ENCODE measurements at places on chromosomes 3 and 15. TPM values are rescaled to one million over a fixed set of nuclear protein-coding genes. Genes with fewer than 3 reads are reported as not detected.

Gene MOBP
- not detected for total RNA-seq

Gene MSL2
- total RNA-seq: 71.5 TPM

Gene DUOXA2
- not detected for total RNA-seq

Gene TRPC1
- 2.8 TPM for total RNA-seq

Gene BRK1
- total RNA-seq: 108 TPM

Gene ISL2
- not detected for total RNA-seq

Gene SLC9A9
- 9.9 TPM for total RNA-seq

Gene AADACL2
- not detected for total RNA-seq

Gene GNB4
- 6.2 TPM for total RNA-seq

Gene LARP6
- not detected for total RNA-seq

Gene SLC15A2
- 1.8 TPM for total RNA-seq
